ENCODE measurements at places on chromosomes 2 and 18. TPM values are rescaled to one million over a fixed set of nuclear protein-coding genes. Genes with fewer than 3 reads are reported as not detected.

DNA sequence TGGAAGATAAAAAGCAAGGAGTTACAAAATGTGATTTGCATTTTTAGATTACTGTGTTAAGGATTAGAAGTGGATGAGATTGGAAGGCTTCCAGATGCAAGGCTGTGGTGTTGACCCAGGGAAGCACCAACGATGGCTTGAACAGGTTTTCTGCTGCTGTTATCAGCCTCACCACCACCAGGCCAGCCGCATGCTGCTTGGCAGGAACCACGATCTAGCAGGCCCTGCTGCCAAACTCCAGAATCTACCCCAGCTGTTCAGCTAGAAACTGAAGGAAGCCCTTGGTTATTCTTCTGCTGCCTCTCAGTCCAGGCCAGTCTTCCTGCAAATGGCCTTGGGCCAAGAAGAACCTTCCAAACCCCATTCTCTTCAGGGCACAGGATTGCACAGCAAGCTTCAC lies 133.9 kb downstream of the MTCL1 start:
- no peaks in the 10 kb centered on the region for H3K4me1 ChIP-seq
- no peak overlapping the region for H3K27ac ChIP-seq
- H3K4me3 ChIP-seq, result no peak overlapping the region
- no peaks in the 10 kb centered on the region for H3K36me3 ChIP-seq

GRCh38 chr2:190858817-190859216 lies 21.8 kb upstream of the GLS start:
- H3K36me3 ChIP-seq, result no peaks in the 10 kb centered on the region
- no peaks in the 10 kb centered on the region for H3K27me3 ChIP-seq
- DNase-seq, result no peak
- no peaks in the 10 kb centered on the region for H3K4me1 ChIP-seq
- no peak overlapping the region for H3K27ac ChIP-seq
- no peak overlapping the region for H3K4me3 ChIP-seq

The DOK6 gene
- total RNA-seq, result 0.03 TPM

The RGPD8 gene
- 61.4 TPM for total RNA-seq

GRCh38 chr2:63651861-63652651 lies 63.3 kb downstream of the MDH1 start:
- H3K4me3 ChIP-seq, result no peak overlapping the region
- no peak for DNase-seq
- no peaks in the 10 kb centered on the region for H3K4me1 ChIP-seq
- H3K36me3 ChIP-seq, result no peaks in the 10 kb centered on the region

DNA sequence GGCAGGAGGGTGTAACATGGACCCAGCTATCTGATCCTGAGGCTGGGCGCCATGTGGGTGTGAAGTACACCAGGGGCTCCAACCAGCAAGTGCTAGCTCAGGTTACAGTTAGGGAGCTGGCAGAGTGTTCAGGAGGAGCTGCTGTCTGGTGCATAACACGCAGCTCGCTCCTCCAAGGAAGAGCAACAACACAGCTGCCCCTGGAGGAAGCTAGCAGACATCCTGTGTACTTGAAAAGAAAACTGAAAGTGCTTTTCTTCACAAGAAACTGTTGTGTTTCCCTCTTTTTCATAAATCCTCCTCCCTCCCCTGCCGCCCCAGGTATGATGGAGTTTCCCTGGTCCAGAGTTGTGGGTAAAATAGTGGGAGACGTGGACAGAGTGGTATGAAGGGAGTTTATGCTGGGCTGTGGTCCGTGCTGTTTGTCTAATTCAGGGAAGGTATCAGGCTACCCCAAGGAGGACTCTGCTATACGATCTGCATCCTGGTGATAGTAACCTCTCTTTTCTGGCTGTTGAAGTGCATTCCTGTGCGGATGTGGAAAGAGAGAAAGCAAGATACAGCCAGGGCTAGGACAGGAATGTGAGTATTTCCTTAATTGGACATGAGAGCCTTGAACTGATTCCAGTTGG lies 6.1 kb upstream of the LBH start:
- H3K36me3 ChIP-seq, result no peaks in the 10 kb centered on the region
- H3K27ac ChIP-seq, result peak overlapping the region; percentile 96
- no peaks in the 10 kb centered on the region for H3K27me3 ChIP-seq
- peak; percentile 34 for DNase-seq
- H3K4me3 ChIP-seq, result peak overlapping the region; percentile 50

The GAREM1 gene
- total RNA-seq, result 0.38 TPM

GRCh38 chr2:199739413-199740110 lies 111.4 kb downstream of the FTCDNL1 start:
- peak; percentile 32 for DNase-seq
- H3K36me3 ChIP-seq, result no peaks in the 10 kb centered on the region
- peaks cover 11% of the 10 kb centered on the region for H3K27me3 ChIP-seq
- no peaks in the 10 kb centered on the region for H3K4me1 ChIP-seq
- H3K4me3 ChIP-seq, result no peak overlapping the region
- H3K27ac ChIP-seq, result no peak overlapping the region

- no peaks in the 10 kb centered on the region for H3K27me3 ChIP-seq
- no peak for DNase-seq
- no peak overlapping the region for H3K4me3 ChIP-seq
- peaks cover 20% of the 10 kb centered on the region for H3K4me1 ChIP-seq
- H3K27ac ChIP-seq, result no peak overlapping the region
Measured at GRCh38 chr2:24330161-24330560, 30.2 kb downstream of the ITSN2 start.

- peaks cover 78% of the 10 kb centered on the region for H3K4me1 ChIP-seq
- H3K4me3 ChIP-seq, result no peak overlapping the region
- no peaks in the 10 kb centered on the region for H3K36me3 ChIP-seq
- no peaks in the 10 kb centered on the region for H3K27me3 ChIP-seq
- no peak for DNase-seq
- H3K27ac ChIP-seq, result peak overlapping the region; percentile 92
Measured at GRCh38 chr18:48843162-48843561, 107.6 kb downstream of the SMAD7 start.

GRCh38 chr2:100799686-100800085 lies 20.3 kb upstream of the NPAS2 start:
- no peak overlapping the region for H3K4me3 ChIP-seq
- no peak overlapping the region for H3K27ac ChIP-seq
- no peaks in the 10 kb centered on the region for H3K4me1 ChIP-seq
- H3K27me3 ChIP-seq, result no peaks in the 10 kb centered on the region

- peaks cover 3% of the 10 kb centered on the region for H3K4me1 ChIP-seq
- H3K36me3 ChIP-seq, result peaks cover 5% of the 10 kb centered on the region
- no peaks in the 10 kb centered on the region for H3K27me3 ChIP-seq
- no peak overlapping the region for H3K4me3 ChIP-seq
- no peak overlapping the region for H3K27ac ChIP-seq
Measured at GRCh38 chr18:79278896-79279295, 116.8 kb upstream of the NFATC1 start.

The RAB10 gene
- total RNA-seq, result 71.2 TPM

DNA sequence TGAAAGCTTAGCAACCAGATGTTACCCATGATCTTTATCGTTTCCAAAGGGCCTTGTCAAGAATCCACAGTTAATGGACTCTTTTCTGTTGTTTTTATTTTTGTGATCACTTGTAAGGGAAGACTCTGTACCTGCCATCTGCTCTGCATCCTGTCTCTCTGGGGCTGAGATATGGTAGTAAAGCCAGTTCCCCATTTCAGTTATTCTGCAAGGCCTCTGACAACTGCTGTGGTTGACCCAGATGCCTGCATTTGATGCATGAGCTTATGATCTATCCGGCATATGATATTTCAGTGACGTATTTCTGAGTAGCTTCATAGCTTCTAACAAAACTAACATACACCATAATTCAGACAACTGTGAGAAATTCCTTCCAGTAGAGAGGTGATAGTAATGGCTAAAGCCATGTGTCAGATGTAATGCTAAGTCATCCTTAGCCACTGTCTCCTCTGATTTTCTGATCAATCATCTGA lies 105.1 kb downstream of the TPO start:
- H3K4me3 ChIP-seq, result no peak overlapping the region
- H3K27ac ChIP-seq, result peak overlapping the region; percentile 70
- no peaks in the 10 kb centered on the region for H3K27me3 ChIP-seq
- DNase-seq, result peak; percentile 48
- no peaks in the 10 kb centered on the region for H3K36me3 ChIP-seq
- H3K4me1 ChIP-seq, result peaks cover 20% of the 10 kb centered on the region

All from T-cell (primary cell).